ENCODE measurements at places on chromosomes 3 and 15. TPM values are rescaled to one million over a fixed set of nuclear protein-coding genes. Genes with fewer than 3 reads are reported as not detected.

The GP9 gene
- polyA plus RNA-seq = not detected

The GREM1 gene
- not detected for polyA plus RNA-seq

The TGM4 gene
- not detected for polyA plus RNA-seq

The GNAT1 gene
- polyA plus RNA-seq = not detected

- H3K27me3 ChIP-seq = no peaks in the 10 kb centered on the region
- no peak for DNase-seq
- H3K36me3 ChIP-seq = no peaks in the 10 kb centered on the region
Measured at GRCh38 chr3:23991306-23991682, 46.2 kb downstream of the NR1D2 start.

DNA sequence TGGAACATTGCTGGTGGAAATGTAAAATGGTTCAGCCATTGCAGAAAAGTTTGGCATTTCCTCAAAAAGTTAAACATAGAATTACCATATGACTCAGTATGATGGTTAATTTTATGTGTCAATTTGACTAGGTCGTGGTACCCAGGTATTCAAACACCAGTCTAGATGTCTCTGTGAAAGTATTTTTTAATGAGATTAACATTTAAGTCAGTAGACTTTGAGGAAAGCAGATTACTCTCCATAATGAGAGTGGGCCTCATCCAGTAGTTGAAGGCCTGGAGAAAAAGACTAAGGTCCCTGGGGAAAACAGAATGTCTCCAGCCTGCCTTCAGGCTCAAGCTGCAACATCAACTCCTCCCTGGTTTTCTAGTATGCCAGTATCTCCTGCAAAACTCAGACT lies 42.3 kb upstream of the TMEM87A start:
- no peaks in the 10 kb centered on the region for H3K4me1 ChIP-seq
- no peaks in the 10 kb centered on the region for H3K27me3 ChIP-seq
- H3K4me3 ChIP-seq = no peak overlapping the region
- no peak for DNase-seq

DNA sequence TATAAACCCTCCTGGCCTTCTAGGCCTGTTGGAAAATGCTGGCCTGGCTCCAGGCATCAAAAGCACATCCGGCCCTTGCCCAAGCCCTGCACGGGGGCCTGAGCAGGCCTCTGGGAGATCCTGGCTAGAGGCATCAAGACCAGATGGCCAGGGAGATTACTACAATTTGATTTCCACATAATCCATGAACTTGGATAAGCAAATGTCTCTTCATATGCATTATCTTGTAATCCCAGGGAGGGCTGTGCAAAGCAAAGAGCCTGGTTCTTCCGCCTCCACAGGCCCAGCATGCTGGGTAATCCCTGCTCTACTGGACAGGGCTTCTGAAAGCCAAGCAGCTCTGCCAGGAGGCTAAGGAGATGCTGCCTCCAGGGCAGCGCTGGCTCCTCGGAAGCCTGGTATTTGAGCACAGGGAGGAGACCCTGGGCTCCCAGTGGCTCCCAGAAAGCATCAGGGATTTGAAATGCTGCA lies 18.2 kb downstream of the MRPL46 start:
- DNase-seq = no peak
- H3K4me3 ChIP-seq = no peak overlapping the region
- H3K27ac ChIP-seq = no peak overlapping the region
- H3K27me3 ChIP-seq = no peaks in the 10 kb centered on the region
- no peaks in the 10 kb centered on the region for H3K36me3 ChIP-seq

DNA sequence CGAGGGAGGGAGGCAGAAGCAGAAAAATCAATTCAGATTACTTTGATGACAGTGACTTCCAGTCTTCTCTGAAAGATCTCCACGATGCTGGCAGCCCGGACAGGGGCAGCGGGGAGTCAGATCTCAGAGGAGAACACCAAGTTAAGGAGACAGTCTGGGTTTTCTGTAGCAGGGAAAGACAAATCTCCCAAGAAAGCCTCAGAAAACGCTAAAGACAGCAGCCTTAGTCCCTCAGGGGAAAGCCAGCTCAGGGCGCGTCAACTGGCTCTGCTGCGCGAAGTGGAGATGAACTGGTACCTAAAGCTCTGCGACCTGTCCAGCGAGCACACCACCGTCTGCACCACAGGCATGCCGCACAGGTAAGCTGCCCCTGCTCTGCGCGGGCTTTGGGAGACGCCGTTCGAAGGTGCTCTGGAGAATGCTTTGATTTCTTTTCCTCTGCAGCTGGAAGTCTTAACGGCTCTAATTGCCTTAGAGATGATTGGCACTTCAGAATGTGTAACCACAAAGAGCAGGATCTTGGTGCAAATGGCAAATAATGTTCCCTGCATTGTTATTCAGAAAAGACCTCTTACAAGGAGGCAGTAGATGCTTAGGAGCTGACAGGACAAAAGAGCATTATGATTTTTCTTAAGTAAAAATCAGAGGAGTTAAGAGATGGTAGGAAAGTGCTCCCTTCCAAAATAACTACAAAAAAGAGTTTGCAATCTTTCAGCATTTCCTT lies at the start of gene KCNAB1:
Gene KCNAB1 (plus strand): TSS at position 51 of the 724 bp plus-strand sequence.
- no peaks in the 10 kb centered on the region for H3K4me1 ChIP-seq
- no peaks in the 10 kb centered on the region for H3K36me3 ChIP-seq
- H3K27ac ChIP-seq = no peak within 1 kb of the TSS
- no peaks in the 10 kb centered on the region for H3K27me3 ChIP-seq
- DNase-seq = no peak

DNA sequence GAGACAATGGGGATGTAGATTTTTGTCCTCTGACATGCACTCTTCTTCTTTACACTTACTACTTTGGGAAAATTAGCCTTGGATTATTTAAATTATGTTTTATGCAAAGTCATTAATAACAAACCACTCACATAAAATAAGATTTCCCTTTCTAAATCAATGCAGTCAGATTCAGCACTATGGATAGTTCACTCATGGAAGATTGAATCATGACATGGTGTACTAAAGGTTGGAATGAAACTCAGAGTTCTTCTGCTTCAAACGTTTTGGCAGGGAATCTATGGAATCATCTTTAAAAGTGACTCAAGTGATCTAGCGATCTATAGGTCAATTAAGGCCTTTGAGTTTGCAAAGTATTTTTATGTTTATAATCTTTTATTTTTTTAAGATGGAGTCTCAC lies 154.3 kb downstream of the KCNMB2 start:
- H3K27me3 ChIP-seq = no peaks in the 10 kb centered on the region
- H3K36me3 ChIP-seq = no peaks in the 10 kb centered on the region
- no peaks in the 10 kb centered on the region for H3K4me1 ChIP-seq
- H3K27ac ChIP-seq = no peak overlapping the region

Measured in CD4-positive, alpha-beta memory T cell (primary cell).